Activated naive CD4-positive, alpha-beta T cell treated with anti-CD3 and anti-CD28 coated beads for 36 hours (primary cell): ENCODE measurements at places on chromosomes 3 and 15. TPM values are rescaled to one million over a fixed set of nuclear protein-coding genes. Genes with fewer than 3 reads are reported as not detected.

GRCh38 chr15:40806672-40807027, 239 bp upstream of the ZFYVE19 start:
- peak overlapping the region; percentile 93 for H3K27ac ChIP-seq
- peaks cover 12% of the 10 kb centered on the region for H3K36me3 ChIP-seq
- peaks cover 29% of the 10 kb centered on the region for H3K4me1 ChIP-seq
- H3K4me3 ChIP-seq: peak overlapping the region; percentile 86
- DNase-seq: no peak

DNA sequence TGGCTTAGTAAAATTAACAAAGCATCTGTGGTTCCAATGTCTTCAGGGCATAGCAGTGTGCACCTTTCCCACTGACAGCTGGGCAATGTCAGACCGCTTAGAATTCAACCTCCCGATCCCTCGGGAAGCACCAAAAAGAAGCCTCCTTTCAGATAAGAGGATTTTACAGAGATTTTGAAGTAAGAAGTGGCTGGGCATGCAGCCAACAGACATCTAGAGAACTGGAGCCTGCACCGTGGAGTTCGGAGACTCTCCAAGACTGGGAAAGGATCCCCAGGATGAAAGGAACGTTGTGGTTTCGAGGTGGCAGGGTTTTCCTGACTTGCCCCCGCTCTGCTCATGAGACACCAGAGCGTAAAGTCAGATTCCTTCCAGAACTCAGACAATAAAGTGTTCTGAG, 5.3 kb downstream of the FAM174B start:
- no peak for DNase-seq
- H3K4me1 ChIP-seq: peaks cover 4% of the 10 kb centered on the region
- H3K4me3 ChIP-seq: no peak overlapping the region
- no peak overlapping the region for H3K27ac ChIP-seq
- H3K36me3 ChIP-seq: no peaks in the 10 kb centered on the region
- peaks cover 11% of the 10 kb centered on the region for H3K27me3 ChIP-seq

GRCh38 chr15:29522373-29523276, 253.0 kb upstream of the NSMCE3 start:
- H3K27ac ChIP-seq: no peak overlapping the region
- no peaks in the 10 kb centered on the region for H3K4me1 ChIP-seq
- peaks cover 15% of the 10 kb centered on the region for H3K27me3 ChIP-seq
- no peak for DNase-seq

Gene PLSCR2
- total RNA-seq: not detected

- no peak overlapping the region for H3K4me3 ChIP-seq
- H3K27ac ChIP-seq: no peak overlapping the region
- H3K27me3 ChIP-seq: no peaks in the 10 kb centered on the region
- no peak for DNase-seq
- H3K4me1 ChIP-seq: no peaks in the 10 kb centered on the region
- H3K36me3 ChIP-seq: no peaks in the 10 kb centered on the region
These were observed 193.1 kb downstream of the ABHD5 start for GRCh38 chr3:43883729-43884396.
